NCI-H82 (cell line): ENCODE measurements at places on chromosomes 16 and 17.

DNA sequence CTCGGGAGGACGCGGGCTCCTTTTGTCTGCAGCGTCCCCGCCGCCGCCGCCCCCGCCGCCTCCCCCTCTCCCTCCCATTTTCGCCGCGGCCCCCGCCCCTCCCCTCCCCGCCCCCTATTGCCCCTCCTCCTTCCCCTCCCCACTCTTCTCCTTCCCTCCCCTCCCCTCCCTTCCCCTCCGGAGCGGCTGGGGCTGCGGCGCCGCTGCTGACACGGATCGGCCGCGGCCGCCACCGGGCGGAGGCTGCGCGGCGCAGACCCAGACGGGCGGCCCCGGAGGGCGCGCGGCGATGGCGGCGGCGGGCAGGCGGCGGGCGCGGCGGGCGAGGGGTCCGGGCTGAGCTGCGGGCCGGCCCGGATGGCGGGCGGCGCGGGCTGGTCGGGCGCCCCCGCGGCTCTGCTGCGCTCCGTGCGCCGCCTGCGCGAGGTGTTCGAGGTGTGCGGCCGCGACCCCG, at the start of gene RAB11FIP4:
Gene RAB11FIP4, plus strand, starts transcription at position 180 of the 454 bp plus-strand sequence. Its CDS starts 178 bp downstream, at position 358.
- peak; percentile 81 for DNase-seq

GRCh38 chr16:73047536-73048291, at the start of gene ZFHX3:
Gene ZFHX3 (minus strand): TSS chr16:73048128. CDS start chr16:72960145, 87,983 bp downstream.
- DNase-seq, result peak; percentile 59

DNA sequence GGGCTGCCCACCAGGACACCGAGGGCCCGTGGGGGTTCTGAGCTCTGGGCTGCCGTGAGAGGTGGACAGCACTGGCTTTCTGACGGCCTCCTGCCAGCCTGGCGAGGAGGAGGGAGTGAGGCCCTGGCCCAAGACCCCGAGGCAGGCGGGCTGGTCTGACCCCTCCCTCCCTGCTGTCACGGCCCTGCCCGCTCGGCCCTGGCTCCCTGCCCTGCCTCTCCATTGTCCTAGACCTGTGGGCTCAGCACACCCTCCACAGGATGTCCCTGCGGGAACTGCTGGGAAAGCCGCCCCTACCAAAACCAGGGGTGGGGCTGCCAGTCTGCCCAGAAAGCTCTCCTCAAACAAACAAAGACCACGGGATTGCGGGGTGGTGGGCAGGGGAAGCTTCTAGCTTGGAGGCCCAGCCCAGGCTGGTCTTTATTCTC, 20.7 kb downstream of the SPNS2 start:
- no peak for DNase-seq

GRCh38 chr17:77419095-77419494, 278.3 kb downstream of the SEC14L1 start:
- DNase-seq, result no peak

DNA sequence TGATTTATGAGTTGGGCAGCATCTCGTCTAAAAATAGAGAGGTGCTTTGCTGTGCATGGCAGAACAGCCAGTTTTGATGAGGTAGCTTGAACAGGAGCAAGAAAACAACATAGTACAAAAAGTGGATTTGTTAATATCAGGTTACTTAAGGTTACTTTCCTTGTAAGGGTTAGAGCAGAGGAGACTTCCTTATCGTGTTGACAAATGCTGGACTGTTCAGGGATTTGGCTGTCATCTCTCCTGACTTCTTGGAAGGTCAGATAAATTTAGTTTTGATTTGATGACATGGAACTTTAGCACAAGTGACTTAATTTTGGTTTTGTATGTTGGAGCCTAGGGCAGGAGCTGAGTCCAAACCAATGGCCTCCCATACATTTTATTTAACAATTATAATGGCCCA, 163.9 kb upstream of the ELAC2 start:
- DNase-seq, result no peak

DNA sequence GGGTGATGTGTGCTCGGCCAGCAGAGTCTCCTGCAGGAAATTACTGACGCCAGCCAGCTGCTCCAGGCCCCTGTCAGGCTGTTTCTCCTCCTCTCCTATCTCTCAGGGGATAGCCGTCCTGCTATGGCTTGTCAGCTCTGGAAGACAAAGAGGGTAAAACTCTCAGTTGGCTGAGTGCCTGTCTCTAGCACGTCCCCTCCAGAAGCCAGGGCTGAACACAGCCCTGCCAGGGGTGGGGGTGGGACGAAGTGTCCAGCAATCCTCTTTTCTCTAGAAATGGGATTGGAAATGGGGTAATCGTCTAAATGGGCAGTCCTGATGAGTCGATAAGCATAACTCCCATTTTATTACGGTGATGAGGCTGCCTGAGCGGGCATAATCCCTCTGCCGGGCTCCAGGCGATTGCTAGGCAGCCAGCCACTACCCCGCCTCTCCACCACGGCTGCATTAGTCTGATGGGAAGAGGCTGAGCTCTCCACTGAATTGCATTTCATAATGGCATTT, 89.1 kb upstream of the GNAO1 start:
- DNase-seq, result peak; percentile 97

- no peak for DNase-seq
These were observed 29.1 kb upstream of the IRX6 start for GRCh38 chr16:55294931-55295342.

GRCh38 chr16:68376590-68376989, 65.8 kb downstream of the PRMT7 start:
- DNase-seq, result no peak

DNA sequence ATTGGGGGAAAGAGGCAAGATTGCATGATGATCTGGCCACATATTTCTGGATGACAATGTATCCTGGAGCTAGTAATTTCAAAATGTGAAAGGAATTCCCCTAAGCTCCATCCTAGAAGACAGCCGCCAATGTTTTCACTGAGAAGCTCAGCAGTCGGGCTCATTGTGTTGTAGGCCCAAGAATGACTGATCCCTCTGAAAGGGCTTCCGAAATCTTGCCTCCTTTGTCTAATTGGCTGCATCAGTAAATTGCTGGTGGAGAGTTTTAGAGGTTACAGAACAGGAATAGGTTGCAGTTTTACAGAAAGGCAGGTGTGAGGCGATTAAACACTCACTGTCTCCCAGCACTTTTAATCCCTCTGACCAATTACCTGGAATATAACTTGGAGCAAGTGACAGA, 464.1 kb upstream of the SALL1 start:
- DNase-seq, result no peak

- DNase-seq, result no peak
These were observed 36.4 kb upstream of the MED13 start for GRCh38 chr17:62101515-62101914.

GRCh38 chr17:77280304-77281121, 139.7 kb downstream of the SEC14L1 start:
- DNase-seq, result no peak

DNA sequence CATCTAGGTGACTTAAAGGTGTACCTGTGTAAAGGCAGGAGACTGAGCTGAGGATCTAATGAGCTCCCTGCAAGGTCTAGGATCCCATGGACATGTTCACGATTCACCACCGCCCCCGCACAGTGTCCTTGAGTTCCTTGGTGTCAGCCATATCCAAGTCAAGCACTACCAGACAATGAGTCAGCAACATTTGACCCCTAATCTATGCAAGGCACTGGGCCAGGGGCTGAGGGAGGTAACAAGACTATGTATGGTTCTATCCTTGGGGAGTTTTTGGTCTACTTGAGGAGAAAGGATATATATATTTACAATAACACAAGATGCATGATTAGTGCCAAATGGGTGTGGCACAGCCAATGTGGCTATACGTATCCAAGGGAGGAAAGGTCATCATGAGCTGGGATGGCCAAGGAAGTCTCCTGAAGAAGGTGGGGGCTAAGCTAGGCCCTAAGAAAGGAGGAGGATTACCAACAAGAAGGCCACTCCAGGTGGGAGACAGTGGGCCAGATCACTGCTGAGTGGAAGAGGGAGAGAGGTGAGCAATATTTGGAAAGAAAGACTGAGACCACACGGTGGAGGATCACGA, 35.0 kb downstream of the ITGB3 start:
- DNase-seq, result no peak

- no peak for DNase-seq
These were observed 13.6 kb downstream of the SGF29 start for GRCh38 chr16:28567292-28567691.

- DNase-seq, result no peak
These were observed 191.1 kb upstream of the IRX3 start for GRCh38 chr16:54477714-54478113.

- DNase-seq, result no peak
These were observed 20.3 kb upstream of the GLIS2 start for GRCh38 chr16:4295581-4295980.

DNA sequence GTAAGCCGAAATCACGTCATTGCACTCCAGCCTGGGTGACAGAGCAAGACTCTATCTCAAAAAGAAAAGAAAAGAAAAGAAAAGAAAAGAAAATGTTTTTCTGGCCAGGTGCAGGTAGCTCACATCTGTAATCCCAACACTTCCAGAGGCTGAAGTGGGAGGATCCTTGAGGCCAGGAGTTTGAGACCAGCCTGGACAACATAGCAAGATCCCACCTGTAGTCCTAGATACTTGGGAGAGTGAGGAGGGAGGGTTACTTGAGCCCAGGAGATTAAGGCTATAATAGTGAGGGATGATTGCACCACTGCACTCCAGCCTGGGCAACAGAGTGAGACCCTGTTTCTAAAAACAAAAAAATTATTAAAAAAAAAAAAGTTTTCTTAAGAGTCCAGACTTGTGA, 2.5 kb upstream of the ATP5MC1 start:
- no peak for DNase-seq

DNA sequence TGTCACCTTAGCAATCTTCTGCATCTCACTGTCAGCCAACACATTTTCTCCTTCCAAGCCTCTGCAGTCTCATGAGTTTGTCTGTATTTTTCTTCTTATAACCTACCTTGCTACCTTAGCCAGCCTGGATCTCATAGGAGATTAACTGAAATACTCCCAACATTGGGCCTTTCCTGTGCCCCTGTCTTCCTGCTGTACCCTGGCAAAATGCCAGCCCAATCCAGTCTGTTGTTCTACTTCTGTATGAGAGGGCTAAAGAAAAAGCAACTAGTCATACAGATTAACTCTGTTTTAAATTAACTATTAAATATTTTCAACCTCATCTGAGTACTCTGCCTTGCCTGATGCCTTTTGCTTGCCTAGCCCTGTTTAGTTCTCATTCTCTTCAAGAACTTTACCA, 18.4 kb downstream of the GOSR1 start:
- DNase-seq, result peak; percentile 45

GRCh38 chr17:47621293-47622179, 28.2 kb upstream of the KPNB1 start:
- DNase-seq, result peak; percentile 29

DNA sequence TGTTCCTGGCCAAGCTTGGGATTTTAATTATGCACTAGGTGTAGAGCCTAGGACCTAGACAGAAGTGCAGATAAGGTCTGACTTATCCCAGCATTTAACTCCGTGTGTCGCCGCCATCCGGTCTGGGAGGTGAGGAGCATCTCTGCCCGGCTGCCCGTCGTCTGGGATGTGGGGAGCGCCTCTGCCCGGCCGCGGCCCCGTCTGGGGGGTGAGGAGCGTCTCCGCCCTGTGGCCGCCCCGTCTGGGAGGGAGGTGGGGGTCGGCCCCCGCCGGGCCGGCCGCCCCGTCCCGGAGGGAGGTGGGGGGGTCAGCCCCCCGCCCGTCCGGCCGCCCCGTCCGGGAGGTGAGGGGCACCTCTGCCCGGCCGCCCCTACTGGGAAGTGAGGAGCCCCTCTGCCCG, 7.1 kb upstream of the B4GALNT2 start:
- DNase-seq, result no peak

DNA sequence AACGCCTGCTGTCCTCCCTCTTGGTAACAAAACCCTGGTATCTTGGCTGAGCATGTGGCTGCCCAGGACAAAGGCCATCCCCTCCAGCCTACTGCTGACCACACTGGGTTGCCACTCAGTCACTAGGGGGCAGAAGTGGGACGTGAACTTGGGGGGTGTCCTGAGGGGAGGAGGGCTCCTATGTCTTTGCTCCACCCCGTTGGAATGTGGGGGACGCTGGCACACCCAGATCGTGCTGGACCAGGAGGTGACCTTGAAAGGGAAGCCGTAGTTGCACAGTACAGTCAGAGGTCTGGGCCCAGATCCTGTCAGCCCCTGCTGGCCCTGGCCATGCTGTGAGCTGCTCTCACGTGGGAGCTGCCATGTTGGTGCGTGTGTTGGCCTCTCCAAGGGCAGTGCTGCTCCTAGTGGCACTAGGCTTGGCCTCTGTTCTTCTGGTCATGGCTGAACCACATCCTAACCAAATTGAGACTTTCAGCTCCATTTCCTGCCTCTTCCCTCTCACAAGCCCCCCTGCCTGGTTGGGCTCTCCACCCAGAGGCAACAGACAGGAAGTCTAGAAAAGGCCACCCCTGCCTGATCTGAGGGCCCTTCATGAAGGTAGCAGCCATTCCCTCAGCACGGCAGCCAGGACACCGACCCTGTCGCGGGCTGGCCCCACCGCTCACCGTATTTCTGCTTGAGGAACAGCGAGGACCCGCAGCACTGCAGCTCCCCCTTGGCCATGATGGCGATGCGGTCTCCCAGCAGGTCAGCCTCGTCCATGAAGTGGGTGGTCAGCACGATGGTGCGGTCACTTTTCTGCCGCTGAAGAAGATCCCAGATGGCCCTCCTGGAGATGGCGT, 29.0 kb upstream of the RNPS1 start:
- DNase-seq, result peak; percentile 36

GRCh38 chr16:67202956-67203493, 4.1 kb downstream of the ELMO3 start:
- DNase-seq, result no peak

DNA sequence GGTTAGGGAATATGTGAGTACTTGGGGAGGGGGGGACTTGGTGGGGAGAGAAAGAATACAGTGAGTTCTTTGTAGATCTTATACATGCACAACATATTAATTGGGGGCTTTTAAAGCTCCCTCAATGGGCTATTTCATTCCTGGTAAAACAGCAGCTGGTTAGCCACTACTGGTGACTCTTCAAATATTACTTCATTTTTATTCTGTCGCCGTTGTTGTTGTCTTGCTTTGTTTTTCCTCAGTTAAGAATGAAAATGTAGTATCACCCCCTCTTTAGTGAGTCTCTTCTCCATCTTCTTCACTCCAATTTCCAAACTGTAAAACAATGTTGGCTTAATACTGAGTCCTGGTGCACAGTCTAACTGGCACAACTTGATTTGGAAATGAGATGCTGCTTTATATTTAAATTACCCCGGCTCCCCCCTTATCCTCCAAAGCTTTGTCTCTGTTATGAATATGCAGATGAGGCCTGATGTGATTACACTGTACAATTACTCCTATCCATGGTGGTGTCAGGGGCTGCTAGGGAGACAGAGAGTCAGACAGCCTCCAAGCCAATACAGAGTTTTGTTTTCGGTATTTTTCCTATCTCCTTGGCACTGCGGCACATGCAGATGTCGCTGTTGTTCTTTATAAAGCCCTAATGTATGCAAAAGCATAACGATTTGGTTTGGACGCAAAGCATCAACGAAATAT, 256.9 kb upstream of the PMFBP1 start:
- no peak for DNase-seq
